Small intestine (tissue), 16 donors: ENCODE measurements at places on chromosomes 6 and 20.
A peak's percentile ranks its signal among the peaks of the same experiment; 100 is the strongest.

DNA sequence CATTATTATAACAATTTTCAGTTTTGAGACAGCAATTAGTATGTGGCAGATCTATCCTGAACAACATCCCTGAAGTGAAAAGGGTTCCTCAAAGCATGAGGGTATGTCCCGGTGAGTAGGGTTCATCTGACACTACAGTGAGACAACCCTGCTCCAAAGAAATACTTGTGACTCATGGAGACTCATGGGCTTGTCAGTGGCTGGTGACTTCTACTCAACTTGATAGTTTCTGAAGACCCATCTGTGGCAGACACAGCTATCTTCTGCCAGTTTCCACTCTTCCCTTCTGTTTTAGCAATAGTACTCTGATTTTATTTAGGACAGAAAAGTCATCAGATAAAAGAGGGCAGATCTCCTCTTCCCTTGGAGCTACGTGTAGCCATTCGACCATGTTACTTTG, 41.4 kb downstream of the MAP3K7 start:
- no peak for DNase-seq

GRCh38 chr6:16712255-16712930, 48.9 kb downstream of the ATXN1 start:
- no peak for DNase-seq

GRCh38 chr6:5998236-5998635, 8.5 kb downstream of the NRN1 start:
- no peak for DNase-seq

DNA sequence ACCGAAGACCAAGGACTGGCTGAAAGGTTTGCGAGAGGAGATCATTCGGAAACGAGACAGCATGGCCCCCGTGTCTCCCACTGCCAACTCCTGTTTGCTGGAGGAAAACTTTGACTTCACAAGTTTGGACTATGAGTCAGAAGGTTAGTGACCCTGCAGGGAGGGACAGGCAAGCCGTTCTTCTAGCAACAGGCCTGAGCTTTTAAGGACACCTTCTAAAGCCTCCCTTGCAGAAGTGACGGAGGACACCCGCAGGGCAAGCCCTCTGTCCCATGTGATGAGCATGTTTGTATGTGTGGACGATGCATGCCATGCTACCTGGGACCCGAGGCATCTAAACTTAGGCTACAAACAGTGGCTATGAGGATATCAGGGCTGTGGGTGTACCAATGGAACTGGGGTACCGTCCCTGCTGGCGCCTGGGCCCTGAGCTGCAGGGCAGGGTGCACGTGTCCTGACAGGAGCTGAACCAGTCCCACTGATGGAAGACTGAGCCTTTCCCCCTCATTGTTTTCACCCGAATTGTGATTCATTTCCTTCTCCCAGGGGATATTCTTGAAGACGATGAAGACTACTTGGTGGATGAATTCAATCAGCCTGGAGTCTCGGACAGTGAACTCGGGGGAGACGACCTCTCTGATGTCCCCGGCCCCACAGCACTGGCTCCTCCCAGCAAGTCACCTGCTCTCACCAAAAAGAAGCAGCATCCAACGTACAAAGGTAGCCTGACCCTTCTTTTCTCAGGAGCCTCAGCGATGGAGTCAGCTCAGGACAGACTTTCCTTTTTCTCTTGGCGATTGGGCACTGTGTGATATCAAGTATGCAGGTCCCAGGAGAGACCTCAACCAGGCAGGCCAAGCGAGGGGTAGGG, 84.4 kb downstream of the SERAC1 start:
- DNase-seq: no peak

GRCh38 chr6:40819182-40819834, 219.7 kb downstream of the UNC5CL start:
- DNase-seq: no peak

DNA sequence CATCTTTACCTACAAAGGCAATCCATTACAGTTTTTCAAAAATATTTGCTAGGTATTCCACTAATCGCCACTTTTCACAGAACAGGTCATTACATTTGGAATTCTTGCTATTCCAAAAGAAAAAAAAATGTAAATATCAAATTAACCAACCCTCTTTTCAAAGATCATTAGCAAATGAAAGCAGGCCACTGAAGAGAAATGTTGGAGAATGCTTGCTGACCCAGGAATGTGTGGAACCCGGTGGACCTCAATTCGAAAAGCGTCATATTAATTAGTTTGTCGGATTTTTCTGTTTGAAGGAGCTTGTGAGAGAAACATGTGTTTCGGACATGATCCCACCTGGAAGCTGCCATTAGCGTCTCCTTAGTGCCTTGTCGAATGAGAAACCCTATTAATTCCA, 27.9 kb upstream of the SERPINB9 start:
- DNase-seq: no peak

- no peak for DNase-seq
Observed at GRCh38 chr6:160457823-160458222, 109.6 kb downstream of the SLC22A3 start.

- DNase-seq: no peak
Observed at GRCh38 chr6:131427434-131428058, 145.5 kb upstream of the ARG1 start.

DNA sequence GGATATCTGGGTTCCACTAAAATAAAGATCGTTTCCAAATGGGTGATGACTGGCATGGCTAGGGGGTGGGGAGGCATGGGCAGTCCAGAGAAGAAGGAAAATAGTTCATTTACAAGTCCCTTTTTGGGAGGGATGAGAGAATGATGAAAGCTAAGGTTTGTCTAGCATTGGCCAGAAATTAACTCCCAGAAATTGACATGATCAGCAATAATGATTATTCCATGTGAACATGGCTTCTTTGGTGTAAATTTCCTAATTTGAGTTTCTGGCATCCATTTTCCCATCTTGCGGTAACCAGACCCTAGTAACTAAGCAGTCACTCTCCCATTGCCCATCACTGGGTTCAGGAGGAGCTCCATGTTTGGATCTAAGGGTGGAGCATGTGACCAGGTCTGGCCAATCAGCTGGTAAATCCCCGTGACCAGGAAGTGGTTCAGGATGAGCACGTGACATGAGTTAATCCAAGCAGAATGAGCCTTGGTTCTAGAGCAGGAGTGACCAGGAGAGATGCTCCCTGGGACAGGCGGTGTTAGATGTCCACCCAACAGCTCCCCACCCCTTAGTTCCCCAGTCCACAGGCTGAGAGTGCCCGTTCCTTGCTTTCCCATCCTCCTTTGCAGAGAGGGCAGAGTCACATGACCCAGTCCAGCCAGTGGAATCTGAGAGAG, 512.7 kb downstream of the PREX1 start:
- DNase-seq: no peak

- DNase-seq: no peak
Observed at GRCh38 chr6:93790981-93791380, 371.6 kb upstream of the EPHA7 start.

- DNase-seq: no peak
Observed at GRCh38 chr6:5054245-5054873, 30.8 kb upstream of the PPP1R3G start.

DNA sequence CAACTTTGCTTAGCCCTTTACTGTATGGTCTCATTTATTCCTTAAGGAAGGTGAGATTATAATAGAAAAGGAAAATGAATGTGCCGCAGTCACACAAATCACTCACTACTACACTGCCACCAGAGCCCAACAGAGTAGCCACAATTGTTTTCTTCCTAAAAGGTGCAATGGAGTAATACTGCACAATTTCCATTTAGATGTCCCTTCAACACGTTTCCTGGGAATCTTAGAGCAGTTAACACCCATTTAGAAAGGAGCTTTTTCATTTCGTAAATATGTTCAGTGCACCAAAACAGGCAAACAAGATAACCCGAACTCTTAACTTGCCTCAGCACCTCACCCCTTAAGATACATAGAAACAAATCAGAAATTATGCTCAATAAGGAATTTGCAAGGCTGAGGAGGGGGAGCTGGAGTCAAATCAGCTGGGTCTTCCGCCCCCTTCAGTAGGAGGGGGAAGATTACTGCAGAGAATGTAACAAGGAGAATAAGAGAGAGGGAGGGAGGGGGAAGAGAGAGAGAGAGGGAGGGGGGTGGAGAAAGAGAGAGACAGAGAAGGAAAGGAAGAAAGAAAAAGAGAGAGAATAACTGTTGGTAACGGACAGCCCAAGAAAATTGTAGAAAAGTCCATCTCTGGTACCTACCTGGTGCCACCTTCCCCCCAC, 155.5 kb downstream of the BCAS1 start:
- peak; percentile 22 for DNase-seq

DNA sequence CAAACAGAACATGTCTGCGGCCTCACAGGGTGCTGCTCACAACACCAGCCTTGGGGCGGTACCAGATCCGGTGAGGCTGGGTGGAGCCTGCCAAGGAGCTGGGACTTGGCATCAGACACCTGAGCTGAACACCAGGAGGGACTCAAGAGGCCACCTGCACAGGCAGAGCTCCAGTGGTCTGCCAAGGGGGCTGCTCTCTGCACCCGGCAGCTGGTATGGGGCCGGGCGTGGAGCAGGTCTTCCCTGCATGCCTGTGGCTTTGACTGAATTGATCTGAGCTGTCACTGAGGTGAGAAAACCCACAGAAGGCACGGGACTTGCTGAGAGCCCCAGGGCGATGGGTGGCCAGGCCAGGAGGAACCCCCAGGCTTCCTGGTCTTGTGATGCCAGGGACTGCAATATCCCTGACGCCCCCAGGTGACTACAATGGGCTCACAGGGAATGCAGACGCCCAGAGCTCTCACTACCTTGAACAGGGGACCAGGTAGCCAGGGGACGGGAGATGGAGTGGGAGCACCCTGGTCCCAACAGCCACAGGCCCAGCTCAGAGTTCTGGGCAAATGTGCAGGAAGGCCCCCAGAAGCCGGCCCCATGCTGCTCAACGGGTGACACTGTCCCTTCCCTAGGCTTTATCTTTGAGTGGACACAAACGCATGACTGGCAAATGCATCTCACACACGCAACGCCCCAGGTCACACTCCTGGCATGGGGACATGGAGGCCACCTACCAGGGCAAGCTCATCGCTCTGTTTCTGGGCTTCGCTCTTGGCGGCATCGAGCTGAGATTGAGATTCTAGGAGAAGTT, 48.2 kb downstream of the DSTN start:
- DNase-seq: no peak

GRCh38 chr20:24810676-24811407, 138.2 kb upstream of the CST7 start:
- DNase-seq: no peak

GRCh38 chr6:50007819-50008218, 14.0 kb downstream of the DEFB110 start:
- no peak for DNase-seq

DNA sequence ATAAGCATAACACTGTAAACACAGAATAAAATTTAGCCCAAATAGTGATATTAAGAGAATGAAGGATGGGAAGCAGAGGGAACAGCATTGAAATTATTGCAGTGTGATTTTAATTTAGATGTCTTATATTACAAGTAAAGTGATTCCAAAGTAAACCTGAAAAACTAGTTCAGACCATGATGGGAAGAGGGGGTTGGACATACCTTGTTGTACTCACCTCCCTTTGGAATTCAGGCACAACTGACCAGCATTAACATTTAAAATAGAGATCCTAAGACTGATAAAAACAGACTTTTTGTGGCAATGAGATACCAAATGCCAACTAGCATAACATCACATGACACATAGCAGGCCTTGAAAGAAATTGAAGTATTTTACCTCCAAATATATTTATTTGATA, 262.6 kb upstream of the PRND start:
- no peak for DNase-seq

DNA sequence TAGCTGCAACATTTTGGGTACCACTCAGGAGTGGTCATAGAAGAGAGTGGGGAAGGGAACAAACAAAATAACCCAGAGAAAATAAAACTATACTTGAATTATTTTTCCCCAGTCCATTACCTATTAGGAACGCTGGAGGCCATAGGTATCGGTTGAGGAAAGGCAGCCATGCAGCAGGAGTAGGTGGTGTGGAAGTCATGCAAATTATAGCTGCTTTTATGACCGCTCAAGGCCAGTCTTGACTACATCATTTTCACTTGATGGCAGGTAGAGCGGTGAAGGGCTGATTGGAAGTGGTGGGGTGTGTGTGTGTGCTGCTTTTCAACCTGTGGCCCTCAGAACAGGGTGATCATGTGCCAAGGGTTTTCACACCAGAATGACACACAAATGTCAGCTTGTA, 36.5 kb upstream of the KIF13A start:
- DNase-seq: no peak

- no peak for DNase-seq
Observed at GRCh38 chr6:45442716-45443115, 65.0 kb upstream of the SUPT3H start.

GRCh38 chr6:46325561-46326530, 155.1 kb upstream of the ENPP5 start:
- DNase-seq: no peak

DNA sequence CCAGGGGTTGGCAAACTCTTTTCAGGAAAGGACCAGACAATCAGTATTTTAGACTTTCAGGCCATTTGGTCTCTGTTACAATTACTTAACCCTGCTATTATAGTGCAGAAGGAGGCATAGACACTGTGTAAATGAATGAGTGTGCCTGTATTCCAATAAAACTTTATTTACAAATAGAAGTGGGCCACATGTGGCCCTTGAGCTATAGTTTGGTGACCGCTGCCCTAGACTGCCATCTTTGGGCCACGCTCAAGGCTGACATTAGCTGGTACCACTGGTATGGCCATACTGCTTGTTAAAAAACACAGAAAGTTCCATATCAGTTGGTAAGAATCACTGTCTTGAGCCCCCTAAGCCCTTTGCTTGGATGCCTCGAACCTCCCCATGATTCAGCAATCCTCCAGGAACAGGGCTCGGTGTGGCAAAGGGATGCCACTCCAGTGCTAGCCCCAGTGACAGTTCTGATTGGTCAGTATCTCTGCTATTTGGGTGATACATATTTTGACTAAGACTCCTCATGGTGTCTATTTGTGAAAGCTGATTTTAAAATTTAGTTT, 23.3 kb upstream of the SNRNP48 start:
- no peak for DNase-seq

GRCh38 chr6:43636308-43636659, 644 bp downstream of the MAD2L1BP start:
- no peak for DNase-seq
